ENCODE measurements at places on chromosomes 6 and 20.

DNA sequence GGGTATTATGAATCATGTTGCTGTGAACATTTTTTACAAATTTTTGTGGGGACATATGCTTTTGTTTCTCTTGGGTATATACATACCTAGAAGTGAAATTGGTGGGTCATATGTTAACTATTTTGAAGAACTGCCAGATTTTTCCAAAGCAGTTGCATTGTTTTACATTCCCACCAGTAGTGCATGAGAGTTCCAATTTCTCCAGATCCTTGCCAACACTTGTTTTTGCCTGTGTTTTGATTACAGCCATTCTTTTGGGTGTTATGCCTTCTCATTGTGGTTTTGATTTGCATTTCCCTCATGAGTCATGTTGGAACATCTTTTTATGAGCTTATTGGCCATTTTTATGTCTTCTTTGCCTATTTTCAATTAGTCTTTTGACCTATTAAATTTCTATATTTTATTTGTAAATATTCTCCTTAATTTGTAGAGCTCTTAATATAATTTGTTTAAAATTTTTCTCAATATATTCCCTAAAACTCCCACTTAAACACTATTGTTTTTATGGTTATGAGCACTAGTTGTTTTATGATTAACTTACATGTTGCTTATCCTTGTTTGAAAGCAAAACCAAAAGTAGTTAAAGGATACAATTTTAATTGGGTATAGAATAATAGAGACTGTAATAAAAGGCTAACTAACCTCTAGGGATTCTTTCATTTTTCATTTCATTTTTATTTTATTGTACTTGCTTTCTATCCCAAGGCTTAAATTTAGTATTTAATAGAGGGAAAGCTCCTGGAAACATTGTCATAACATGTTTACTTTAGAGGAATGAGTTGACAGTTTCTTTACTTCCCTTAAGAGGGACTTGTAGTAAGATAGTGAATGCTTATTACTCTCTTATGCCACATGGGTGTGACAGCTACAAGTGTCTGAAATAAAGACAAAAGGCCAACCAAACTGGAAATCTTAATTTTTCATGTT lies 5.5 kb downstream of the UBR2 start:
- no peak for DNase-seq

- DNase-seq, result no peak
These were observed at the start of gene SEL1L2 for GRCh38 chr20:13990465-13990864. Gene SEL1L2 (minus strand): TSS chr20:13990614. CDS start chr20:13990534, 80 bp downstream.

DNA sequence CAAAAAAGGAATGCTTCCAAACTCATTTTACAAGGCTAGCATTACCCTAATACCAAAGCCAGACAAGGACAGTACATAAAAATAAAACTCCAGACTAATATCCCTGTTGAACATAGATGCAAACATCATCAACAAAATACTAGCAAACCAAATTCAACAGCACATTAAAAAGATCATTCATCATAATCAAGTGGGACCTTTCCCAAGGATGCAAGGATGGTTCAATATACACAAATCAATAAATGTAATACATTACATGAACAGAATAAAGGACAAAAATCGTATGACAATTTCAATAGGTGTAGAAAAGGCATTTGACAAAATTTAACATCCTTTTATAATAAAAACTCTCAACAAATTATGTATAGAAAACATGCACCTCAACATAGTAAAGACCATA lies 66.6 kb upstream of the CNR1 start:
- DNase-seq, result no peak

DNA sequence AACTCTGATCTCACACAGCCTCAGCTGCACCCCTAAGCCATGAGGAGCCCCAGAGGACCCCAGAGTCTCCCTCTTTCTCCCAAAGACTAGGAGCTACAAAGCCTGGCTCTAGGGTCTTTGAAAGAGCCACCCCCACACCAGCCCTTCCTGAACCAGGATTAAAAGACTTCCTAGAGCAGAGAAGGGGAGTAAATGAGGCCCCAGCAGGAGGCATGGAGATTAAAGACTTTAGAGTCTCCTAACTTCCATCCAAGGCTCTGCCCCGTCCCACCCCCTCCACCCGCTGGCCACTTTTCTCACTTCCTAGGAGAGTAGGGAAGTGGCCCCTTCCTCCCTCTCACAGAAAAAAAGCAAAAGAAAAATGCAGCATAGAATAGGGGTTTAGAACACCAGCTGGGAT lies 1.7 kb downstream of the PREX1 start:
- no peak for DNase-seq

DNA sequence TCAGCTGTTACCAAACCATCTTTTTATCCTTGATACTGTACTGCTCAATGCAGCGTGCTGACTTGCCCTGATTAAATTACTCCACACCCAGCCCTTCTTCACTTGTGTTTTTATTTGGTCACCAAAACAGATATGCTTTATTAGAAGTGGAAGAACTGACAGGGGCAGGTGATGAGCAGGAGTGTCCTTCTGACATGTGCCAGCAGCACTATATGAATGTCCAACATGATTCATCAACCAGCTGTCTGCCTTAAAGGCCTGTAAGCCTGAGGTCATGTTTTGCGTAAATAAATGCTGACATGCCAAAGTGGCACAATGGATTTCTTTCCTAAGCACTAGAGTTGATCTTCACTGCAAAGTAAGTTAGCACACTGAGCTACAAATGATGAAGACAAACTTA lies 15.4 kb downstream of the POPDC3 start:
- no peak for DNase-seq

- DNase-seq, result no peak
These were observed 13.2 kb upstream of the MAP3K4 start for GRCh38 chr6:160978141-160978901.

DNA sequence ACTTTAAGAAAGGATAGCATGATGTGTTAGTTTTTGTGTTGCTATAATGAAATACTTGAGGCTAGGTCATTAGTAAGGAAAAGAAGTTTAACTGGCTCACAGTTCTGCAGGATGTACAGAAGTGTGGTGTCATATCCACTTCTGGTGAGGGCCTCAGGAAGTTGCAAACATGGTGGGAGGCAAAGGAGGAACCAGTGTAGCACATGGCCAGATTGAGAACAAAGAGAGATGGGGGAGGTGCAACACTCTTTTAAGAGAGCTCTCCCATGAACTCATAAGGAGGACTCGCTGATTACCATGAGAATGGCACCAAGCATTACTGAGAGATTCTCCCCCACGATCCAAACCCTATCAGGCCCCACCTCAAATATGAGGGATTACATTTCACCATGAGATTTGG lies 265.4 kb downstream of the RIMS1 start:
- DNase-seq, result no peak

DNA sequence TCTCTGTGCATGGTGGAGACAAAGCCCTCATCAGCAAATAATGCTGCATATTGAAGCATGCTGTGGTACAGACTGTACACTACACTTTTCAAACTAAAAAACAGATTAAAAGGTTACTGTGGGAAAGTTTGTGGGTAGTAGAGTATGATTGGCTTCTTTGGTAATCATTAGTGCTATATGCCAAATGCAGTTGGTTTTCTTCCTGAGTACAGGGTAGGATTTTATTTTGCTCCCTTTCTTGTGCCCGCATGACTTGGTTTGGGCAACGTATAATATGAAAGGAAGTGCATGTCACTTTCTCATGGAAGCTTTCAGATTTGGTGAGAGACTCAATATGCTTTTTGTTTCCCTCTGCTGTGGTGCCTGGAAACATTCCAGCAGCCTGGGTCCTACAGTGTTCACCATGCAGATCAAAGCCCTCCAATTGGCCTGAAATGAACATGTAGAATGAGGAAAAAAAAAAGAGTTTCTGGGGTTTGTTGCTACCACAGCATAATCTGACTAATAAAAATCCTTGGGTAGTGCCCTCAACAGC lies 270.7 kb upstream of the ADGRB3 start:
- no peak for DNase-seq

DNA sequence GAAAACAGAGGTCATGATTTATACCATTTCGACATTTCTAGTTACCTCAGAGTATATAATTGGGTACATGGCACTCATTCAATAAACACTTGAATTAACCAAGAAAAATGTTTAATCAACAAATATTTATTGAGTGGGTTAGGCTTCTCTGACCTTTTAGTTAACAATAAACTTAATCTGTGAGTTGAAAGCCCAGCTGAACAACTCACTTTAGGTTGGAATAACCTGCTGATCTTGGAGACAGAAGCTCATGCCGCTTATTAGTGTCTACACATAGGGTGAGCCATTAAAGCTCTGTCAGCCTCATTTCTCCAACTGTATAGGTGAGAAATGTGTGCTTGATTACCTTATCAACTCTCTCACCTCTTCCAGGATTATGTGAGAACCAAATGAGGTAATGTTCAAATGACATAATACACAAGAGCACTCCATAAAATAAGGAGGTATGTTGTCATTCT lies 98.2 kb upstream of the DTNBP1 start:
- DNase-seq, result no peak
